Effector CD4-positive, alpha-beta T cell (primary cell): ENCODE measurements at places on chromosomes 7 and 10.
A peak's percentile ranks its signal among the peaks of the same experiment; 100 is the strongest.

DNA sequence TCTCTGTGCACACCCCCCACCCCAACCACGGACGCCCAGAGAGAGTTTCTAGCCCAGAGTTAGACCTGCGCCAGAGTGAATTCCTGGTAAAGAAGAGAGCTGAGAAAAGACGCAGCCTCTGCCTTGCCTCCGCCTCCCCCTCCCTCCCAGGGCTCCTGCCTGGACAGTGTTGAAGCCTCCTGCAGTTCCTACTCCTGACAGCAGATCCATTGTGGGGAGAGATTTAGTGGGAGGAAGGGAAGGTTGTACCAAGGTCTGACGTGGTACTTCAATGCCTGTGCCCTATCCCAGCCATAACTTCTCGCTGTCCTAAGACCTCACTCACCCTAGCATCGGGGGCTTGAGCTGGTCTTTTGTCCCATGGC lies 952 bp downstream of the SRRM3 start:
- no peak for DNase-seq

DNA sequence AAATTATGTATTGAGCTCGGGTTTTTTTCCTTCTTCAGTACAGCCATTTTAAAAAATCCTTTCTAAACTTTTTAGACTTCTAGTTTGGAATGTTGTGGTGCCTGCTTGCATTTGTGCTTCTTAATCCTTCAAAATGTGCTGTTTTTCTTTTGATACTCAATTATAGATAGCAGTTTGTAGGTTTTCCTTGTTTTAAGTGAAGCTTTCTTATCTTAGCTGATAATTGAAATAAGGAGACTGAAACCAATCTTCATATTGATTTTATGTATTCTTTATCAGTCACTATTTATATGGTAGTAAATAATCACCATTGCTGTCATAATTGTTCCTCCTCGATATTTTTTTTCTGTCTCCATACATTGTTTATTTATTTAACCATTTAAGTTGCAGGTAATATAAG lies 56.6 kb downstream of the TAF3 start:
- DNase-seq, result no peak

DNA sequence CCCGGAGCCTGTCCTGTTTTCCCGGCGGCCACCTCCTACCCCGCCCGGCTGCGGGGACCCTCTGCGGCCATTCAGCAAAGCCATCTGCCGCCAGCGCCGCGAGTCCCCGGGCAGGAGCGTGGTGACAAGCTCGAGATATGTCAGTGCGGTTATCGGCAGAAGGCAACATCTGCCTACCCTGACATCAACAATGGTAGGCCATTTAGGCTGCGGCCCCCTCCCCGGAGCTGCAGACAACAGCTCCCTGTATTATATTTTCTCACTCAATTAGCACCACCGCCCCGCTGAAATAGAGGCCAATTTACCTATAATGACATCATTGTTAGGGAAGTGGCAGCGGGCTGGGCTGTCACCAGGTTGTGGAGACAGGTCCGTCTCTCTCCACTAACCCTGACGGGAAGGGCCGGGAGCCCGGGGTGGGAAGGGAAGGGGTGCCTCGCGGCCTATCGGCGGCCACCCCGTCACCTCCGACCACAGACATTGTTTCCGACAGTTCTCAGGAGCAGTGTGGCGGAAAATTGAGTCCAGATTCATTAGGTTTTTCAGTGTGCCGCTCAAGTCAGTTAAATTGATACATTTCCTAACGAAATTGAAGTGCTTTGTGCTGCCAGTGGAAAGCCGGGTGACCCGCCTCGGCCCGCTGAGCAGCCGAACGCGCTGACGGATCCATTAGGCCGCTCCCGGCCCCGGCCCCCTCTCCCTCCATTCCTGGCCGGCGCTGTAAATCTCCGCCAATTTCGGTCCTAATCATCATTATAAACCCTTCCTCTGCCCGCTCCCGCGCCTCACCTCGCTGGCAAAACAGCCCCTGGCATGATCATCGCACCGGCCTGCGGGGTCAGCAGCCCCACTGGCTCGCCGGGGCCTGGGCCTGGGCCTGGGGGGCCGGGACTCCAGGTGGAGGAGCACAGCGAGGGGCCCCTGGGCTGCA lies 43.0 kb downstream of the UNCX start:
- no peak for DNase-seq

DNA sequence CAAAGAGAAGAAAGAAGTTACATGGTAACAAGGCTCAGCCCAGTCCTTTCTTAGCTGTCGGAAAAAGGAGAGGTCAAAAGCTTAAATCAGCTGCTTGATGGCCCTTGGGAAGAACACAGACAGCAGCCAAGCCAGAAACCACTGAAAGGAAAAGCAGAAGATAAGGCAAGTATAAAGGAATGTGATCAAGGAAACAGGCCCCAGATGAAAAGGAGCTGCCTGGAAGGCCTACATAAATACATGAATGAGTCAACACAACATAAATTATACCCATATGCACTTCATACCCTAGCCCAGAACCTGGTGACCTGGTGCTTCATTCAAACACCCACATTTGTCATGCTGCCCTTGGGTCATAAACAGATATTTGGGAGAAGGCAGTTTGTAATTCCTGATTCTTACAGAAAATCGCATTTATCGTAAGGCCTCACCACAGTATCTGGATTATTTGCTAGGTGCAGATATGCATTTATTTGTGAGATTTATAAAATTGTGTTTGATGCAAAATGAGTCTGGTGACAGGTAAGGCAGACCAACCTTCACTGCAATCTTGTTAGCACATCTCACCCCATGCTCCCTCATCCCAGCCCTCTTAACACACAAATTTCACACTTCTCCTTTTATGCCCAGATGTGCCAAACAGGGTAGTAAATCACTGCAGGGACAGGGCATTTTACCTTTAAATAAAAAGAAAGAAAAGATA lies 94.9 kb upstream of the KCNIP2 start:
- DNase-seq, result no peak

GRCh38 chr7:114874170-114874569 lies 47.7 kb upstream of the MDFIC start:
- DNase-seq, result no peak

GRCh38 chr7:155191137-155191536 lies 106.5 kb upstream of the INSIG1 start:
- DNase-seq, result no peak

DNA sequence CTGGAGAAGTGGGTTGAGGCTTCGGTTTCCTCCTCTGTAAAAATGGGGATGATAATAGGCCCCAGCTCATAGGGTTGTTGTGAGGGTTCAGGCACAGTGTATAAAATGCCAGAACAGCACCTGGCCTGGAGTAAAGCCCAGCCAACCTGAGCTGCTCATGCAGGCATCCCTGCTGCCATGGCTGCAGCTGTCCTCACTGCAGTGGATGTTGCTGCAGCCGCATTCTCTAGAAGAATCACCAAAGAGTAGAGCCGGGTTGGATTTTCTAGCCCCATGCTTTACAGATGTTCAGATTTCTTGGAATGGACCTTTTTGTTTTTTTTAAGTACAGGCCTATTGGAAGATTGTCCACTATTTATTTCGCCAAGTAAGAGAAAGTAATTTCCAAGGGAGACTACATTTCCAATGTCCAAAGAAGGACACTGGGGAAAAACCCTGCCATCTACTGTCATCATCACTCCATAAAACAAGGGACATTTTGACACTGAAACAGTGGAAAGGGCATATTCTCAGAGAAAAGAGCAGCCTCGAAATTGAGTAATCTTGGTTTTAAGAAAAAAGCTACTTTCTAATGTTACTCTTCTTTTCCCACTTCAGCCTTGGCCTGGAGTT lies 147.5 kb upstream of the TCF7L2 start:
- DNase-seq, result no peak

- DNase-seq, result no peak
Observed at GRCh38 chr10:86191686-86192085, 174.9 kb downstream of the GRID1 start.

GRCh38 chr10:89389254-89389653 lies 3.2 kb upstream of the IFIT1 start:
- DNase-seq, result no peak

- no peak for DNase-seq
Observed at GRCh38 chr7:46982928-46983327, 599.0 kb downstream of the TNS3 start.

DNA sequence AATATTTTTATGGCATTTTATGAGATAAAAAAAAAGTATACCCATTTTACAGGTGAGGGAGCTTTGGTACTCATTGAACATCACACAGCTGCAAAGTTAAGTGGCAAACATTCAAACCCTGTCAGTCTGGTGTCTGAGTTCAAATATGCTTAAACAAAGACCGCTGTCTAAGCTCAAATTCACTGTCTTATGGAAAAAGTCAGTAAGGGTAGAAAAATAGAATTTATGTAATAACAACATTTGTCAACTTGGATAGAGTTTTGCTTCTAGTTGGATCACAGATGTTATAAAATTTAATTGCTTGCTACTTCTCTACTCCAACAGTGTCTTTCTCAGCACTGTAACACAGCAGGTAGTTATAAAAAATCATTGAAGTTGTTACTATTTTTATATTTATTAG lies 161.7 kb upstream of the CSTF2T start:
- DNase-seq, result no peak

DNA sequence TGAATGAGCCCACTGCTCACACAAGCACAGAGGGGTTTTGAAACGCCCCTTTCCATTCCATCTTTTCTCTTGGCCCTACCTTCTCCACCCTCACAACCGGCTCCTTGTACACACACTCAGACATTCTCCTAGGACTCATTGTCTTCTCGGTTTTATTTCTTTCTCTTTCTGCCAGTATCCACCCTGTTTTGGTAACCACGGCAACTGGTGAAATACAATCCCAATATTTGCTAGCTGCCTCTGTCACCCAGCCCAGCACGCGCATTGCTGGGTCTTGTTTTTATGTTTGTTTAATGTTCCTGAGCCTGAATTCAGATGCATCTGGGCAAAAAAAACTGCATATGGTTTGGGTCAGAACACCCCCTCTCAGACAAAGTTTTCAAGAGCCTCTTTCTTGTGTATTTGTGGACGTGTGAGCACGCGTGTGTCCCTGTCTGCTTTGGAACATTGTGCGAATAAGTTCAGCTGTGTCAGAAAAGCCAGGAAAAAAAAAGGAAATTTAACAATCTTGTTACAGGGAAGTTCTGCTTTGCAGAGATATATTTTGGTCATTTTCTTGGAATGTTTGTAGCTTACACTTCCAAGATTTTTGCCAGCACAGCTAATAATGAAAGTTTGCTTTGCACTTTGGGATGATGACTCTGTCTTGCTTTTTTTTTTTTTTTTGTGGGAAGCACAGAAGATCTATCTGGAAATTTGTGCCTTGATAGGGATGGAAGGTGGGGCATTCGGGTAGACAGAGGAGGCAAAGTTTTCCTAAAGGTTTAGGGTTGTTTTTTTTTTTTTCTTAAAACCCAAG lies 225.9 kb downstream of the TRIL start:
- no peak for DNase-seq

GRCh38 chr10:86888585-86889381 lies 68.6 kb downstream of the MMRN2 start:
- no peak for DNase-seq

DNA sequence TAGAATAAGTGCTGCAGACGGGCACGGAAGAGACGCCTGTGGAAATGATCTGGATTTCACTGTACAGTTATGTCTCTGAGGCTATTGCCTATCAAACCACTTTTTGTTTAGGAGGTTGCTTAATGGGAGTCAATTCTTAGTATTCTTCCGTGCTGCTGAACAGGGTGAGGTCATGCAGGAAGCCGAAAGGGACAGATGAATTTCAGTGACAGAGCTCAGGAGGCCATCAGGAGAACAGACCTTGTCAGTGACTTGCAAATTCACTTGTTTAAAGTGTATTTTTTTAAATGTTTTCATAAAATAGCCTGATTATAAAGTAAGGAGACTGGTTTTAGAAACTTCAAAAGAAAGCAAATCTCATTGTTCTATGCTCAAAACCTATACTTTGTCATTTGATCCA lies 58.9 kb downstream of the XRCC2 start:
- no peak for DNase-seq

GRCh38 chr7:85602196-85602595 lies 415.3 kb upstream of the SEMA3D start:
- DNase-seq, result no peak

DNA sequence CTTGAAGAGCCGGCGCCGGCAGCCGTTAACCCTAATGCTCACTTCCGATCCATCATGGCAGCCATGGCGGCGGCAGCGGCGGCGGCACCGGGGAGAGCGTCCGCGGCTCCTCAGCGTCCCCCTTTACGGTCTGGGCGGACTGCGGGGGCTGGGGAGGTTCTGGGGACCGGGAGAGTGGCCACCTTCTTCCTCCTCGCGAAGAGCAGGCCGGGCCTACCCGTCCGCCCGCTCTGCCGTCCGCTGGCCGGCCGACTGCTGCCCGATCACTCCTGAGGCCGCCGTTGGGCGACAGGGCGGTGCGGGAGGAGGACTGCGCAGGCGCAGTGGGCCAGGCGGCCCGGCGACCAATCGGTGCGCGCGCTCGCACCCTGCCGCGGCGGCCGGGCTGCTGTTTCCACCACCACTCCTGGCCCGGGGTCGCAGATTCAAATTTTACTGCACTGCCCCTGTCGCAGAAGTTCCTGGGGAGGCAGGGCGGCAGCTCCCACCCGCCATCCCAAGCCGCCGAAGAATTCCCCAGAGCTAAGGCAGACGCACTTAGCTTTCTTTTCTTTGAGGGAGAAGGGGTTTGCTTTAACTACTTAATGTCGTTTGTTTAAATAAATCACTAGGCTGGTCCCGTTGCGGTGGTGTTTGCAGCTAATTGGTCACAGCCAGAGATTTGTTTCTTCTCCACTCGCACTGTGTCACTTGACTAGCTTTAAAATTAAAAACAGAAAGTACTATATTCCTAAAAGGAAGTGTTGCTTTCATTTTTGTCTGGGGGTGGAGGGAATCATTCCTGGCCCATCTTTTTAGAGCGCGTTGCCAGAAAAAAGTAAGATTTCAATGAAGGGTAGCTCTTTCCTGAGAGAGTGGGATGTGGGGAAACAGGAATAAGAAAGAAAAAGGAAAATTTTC lies at the start of gene KIF5B:
Gene KIF5B (minus strand): TSS at position 290 of the 900 bp plus-strand sequence. CDS start 452 bp downstream, outside the sequence.
- peak; percentile 76 for DNase-seq

- DNase-seq, result no peak
Observed at GRCh38 chr7:135486261-135486920, 23.5 kb downstream of the CNOT4 start.

DNA sequence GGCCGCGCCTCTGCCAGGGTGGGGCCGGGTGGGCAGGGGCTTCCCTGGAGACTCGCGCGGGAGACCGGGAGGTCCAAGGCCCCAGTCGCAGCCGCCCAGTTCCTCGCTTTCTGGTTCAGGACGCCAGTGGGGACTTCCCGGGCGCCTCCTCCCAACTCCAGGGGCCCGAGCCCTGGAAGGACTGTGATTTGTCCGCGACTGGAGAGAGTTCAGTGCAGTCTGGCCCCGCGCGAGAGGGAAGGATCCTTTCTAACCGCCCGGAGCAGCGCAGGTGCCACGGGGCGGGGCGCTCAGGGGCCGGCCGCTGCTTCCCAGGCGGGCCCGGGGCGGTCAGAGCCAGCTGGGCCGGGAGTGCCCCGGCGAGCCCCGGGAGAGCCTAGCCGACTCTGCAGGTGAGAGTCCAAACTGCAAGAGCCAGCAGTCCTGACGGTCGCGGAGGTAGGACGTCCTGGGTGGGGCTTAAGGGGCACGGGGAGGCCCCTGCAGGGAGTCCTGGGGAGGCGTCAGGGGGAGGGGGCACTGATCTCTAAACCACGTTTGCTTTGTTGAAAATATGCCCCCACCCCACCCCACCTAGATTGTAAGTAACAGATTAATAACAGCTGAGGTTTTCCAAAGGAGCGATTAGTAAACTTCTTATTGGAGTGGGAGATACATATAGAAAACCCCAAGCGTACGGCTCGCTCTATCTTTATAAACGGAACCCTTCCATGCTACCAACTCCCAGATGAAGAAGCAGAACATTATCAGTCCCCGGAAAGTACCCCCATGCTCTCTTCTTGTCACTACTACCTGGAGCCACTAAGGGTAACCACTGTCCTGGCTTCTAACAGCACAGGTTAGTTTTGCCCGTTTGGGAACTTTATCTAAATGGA lies 8.2 kb downstream of the NKX2-3 start:
- no peak for DNase-seq
